ENCODE measurements at places on chromosomes 5 and 9.

GRCh38 chr5:138597661-138598400, 22.6 kb upstream of the HSPA9 start:
- DNase-seq = no peak

DNA sequence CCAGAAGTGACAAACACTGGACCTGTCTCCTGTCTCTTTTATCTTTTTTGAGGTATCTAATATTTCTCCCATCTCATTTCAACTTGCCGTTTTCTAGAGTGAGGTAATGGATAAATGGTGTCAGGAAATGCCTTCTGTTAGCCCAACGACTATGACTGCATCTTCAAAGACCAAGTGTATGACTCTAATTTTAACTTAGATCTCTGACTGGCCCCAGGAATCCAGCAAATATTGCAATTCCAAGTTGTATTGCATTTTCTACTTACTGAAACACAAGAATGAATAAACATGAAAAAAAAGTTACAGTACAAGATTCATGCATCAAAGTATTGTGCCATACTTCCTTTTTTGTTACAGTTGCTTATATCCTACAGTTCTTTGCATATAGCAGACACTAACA, 26.3 kb downstream of the SLC28A3 start:
- DNase-seq = no peak

- no peak for DNase-seq
Observed at GRCh38 chr5:158951436-158952247, 148.1 kb downstream of the EBF1 start.

DNA sequence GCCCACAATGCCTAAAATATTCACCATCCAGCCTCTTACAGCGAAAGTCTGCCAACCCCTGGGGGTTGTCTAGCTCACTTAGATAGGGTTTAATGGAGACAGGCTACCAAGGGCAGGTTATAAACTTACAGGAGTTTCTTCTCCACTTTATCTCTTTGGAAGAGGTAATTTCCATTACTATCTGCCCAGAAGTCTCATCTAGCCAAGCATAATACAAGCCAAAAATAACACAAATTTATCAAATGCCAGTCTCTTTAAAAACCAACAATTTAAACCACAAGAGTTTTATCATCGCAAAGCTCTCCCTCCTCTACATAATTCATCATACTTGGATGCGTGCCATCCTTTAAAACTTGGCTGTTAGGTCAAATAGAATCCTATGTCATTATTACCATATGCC, 6.2 kb downstream of the RBM22 start:
- DNase-seq = no peak

DNA sequence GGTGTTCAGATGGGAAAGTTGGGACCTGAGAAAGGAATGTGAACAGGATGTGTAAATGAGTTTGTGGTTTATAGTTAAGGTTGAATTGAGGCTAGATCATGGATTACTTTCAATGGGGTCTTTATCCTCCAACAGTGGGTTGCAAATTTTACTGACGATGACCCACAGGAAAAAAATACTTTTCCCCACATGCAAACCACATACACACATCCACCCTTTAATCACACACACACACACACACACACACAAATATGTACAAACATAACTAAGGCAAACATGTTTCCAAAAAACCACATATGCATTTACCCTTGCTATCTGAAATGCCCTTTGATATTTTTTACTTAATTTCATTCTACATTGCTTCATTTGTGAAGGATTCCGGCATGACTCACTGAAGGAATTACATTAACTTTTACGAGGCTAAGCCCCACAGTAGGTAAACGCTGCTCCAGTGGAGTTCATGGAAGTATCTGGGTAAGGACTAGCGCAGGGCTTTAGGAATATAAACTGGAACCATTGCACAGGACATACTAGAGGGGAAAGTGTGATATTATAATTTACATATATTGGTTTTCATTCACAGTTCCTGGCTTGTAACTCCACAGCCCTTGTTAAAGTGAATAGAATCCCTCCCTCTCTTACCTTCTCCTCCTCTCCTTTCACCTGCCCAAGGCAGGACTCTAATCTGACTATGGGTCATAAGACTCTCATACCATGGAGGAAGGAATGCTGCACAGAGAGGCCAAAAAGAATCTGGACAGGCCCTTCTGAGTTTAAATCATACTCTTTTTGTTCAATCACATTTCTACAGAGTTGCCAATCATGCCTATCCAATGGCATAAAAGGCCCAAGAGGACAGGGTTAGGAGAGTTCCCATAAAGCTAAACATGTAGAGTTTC, 8.5 kb upstream of the SPEF2 start:
- DNase-seq = no peak

DNA sequence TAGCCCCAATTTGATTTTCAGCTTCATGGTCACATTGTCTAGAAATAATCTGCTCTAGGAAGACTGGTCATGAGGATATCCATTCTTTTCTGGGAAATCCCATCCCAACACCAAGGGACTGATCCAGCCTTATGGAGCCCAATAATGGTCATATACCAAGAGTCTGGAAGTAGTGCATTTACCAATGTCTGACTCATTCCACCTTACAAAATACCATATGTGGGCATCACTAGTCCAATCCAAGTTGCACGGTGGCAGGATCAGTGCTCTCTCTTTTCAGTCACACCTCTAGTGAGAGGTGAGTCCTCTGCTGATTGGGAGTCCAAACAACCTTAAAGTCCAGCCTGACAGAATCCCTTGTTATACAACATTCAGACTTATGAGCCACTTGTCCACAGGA, 73.7 kb downstream of the FEM1C start:
- no peak for DNase-seq

GRCh38 chr5:118980438-118980837, 7.9 kb downstream of the DTWD2 start:
- DNase-seq = no peak

- no peak for DNase-seq
Observed at GRCh38 chr5:132365213-132365612, 4.3 kb upstream of the SLC22A5 start.

- no peak for DNase-seq
Observed at GRCh38 chr9:96449523-96449844, 485 bp upstream of the HABP4 start.

GRCh38 chr5:159242656-159243055, 20.4 kb upstream of the UBLCP1 start:
- DNase-seq = no peak

- no peak for DNase-seq
Observed at GRCh38 chr5:124755565-124755964, 9.1 kb upstream of the ZNF608 start.

GRCh38 chr5:22470408-22470807, 382.7 kb downstream of the CDH12 start:
- no peak for DNase-seq

GRCh38 chr9:38747067-38747466, 27.1 kb upstream of the FAM240B start:
- no peak for DNase-seq

All from stimulated activated CD8-positive, alpha-beta memory T cell treated with anti-CD3 and anti-CD28 coated beads, Interleukin-12 subunit alpha, Interleukin-12 subunit beta, amount 100 ng/mL, for 1 hour (primary cell).